Progenitor cell of endocrine pancreas (in vitro differentiated cells): ENCODE measurements at places on chromosomes 2 and 18.
A peak's percentile ranks its signal among the peaks of the same experiment; 100 is the strongest.

- peaks cover 23% of the 10 kb centered on the region for H3K27me3 ChIP-seq
- no peak overlapping the region for H3K27ac ChIP-seq
- H3K4me3 ChIP-seq, result no peak overlapping the region
These were observed 152.9 kb downstream of the DYSF start for GRCh38 chr2:71606244-71606643.

- DNase-seq, result no peak
- peak overlapping the region; percentile 33 for H3K27ac ChIP-seq
- no peak overlapping the region for H3K4me3 ChIP-seq
- H3K27me3 ChIP-seq, result no peaks in the 10 kb centered on the region
These were observed 59.2 kb upstream of the SLC25A52 start for GRCh38 chr18:31819925-31820229.

DNA sequence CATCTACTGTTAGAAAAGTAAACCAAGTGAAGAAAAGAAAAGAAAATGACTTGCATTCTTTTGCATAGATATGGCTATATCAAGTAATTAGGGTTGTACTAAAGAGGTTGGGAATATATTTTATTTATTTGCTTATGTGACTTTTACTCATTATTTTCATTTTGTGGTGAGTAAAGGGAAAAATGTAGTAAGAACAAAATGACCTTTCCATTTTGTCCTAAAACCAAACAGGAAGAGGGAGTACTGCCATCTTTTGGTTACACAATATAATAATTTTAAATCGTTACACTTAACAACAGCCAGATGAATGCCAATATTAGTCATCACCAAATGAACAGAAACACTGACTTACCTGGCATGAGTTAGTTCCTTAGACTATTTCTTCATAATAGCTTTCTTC, 47.3 kb upstream of the NDUFV2 start:
- H3K27me3 ChIP-seq, result no peaks in the 10 kb centered on the region
- H3K36me3 ChIP-seq, result peaks cover 2% of the 10 kb centered on the region
- H3K4me3 ChIP-seq, result no peak overlapping the region
- no peak overlapping the region for H3K27ac ChIP-seq
- no peak for DNase-seq

GRCh38 chr2:24971286-24971535, 544 bp downstream of the DNAJC27 start:
- peaks cover 8% of the 10 kb centered on the region for H3K36me3 ChIP-seq
- H3K4me3 ChIP-seq, result peak overlapping the region; percentile 94
- no peaks in the 10 kb centered on the region for H3K27me3 ChIP-seq

GRCh38 chr2:219204425-219205164, 2.0 kb upstream of the ZFAND2B start:
- H3K36me3 ChIP-seq, result peaks cover 5% of the 10 kb centered on the region
- H3K27me3 ChIP-seq, result peaks cover 5% of the 10 kb centered on the region
- H3K4me3 ChIP-seq, result no peak overlapping the region
- H3K4me1 ChIP-seq, result peaks cover 11% of the 10 kb centered on the region
- DNase-seq, result no peak
- no peak overlapping the region for H3K27ac ChIP-seq

- no peak overlapping the region for H3K27ac ChIP-seq
- H3K27me3 ChIP-seq, result peaks cover 45% of the 10 kb centered on the region
- H3K36me3 ChIP-seq, result no peaks in the 10 kb centered on the region
- peaks cover 14% of the 10 kb centered on the region for H3K4me1 ChIP-seq
These were observed 2.5 kb downstream of the HPCAL1 start for GRCh38 chr2:10305254-10305635.

- peaks cover 6% of the 10 kb centered on the region for H3K4me1 ChIP-seq
- peaks cover 18% of the 10 kb centered on the region for H3K27me3 ChIP-seq
- no peak for DNase-seq
- H3K36me3 ChIP-seq, result no peaks in the 10 kb centered on the region
- H3K27ac ChIP-seq, result no peak overlapping the region
These were observed 80.6 kb downstream of the GATA6 start for GRCh38 chr18:22250026-22250425.

DNA sequence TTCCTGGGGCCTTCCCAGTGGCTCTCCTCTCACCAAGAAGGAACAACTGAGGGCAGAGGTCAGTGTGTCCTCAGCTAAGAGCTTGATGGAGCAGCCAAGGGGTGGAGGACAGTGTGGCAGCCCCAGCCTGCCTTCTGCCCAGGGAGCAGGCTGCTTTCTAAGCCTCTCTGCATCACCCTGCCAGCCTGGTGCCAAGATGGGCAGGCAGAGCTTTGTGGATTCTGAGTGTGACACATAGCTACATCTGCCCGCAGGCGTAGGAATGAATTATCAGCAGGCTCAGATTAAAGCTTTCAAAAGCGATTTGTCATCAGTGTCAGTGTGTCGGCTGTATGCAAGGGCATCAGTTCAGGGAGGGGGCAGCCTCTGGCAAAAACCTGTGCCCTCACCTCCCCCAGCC, 8.7 kb downstream of the MAL start:
- no peak overlapping the region for H3K4me3 ChIP-seq
- H3K27me3 ChIP-seq, result peaks cover 54% of the 10 kb centered on the region
- H3K36me3 ChIP-seq, result no peaks in the 10 kb centered on the region
- no peak for DNase-seq
- H3K27ac ChIP-seq, result no peak overlapping the region
- no peaks in the 10 kb centered on the region for H3K4me1 ChIP-seq

- no peaks in the 10 kb centered on the region for H3K27me3 ChIP-seq
- peaks cover 34% of the 10 kb centered on the region for H3K36me3 ChIP-seq
- no peak for DNase-seq
- no peaks in the 10 kb centered on the region for H3K4me1 ChIP-seq
These were observed 26.4 kb downstream of the MARCHF7 start for GRCh38 chr2:159738509-159739390.

DNA sequence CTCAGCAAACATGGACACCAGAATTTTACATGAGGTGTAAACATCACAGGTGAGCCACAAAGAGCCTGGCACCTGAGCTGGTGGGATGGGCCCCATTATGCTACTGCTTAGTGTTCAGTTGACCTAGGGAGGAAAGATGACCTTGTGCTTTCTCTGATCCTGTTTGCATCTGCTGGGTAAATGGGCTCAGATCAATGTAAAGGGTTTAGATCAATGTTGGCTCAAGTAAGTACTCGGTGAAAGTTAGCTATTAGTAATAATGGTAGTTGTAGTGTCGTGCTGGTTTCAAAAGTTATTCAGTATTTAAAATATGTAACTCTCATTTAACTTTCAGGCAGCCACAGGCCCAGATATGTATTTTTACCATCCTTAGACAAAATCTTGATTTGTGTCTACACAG, 19.8 kb downstream of the ABHD3 start:
- DNase-seq, result no peak
- H3K4me3 ChIP-seq, result no peak overlapping the region
- H3K27ac ChIP-seq, result peak overlapping the region; percentile 84

DNA sequence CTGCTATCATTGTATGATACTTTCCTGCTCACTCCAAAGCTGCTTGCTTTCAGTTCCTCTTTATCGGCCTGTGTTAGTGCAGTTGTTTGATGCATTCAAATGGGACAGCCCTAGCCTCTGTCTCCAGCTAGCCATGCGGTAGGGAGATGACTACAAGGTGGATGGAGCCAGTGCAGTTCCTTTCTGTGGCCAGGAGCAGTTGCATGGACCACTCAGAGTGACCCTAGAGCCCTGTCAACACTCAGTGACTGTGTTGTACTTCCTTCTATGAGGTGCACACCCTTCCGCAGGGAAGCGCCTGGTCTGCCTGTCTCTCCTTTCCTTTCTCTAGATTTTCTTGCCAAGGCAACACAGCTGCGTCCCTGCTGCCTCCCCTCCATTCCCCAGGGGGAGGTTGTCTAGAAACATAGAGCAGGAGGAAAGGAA, 33.8 kb downstream of the KCNS3 start:
- H3K4me1 ChIP-seq, result peaks cover 2% of the 10 kb centered on the region
- no peaks in the 10 kb centered on the region for H3K36me3 ChIP-seq

- no peak overlapping the region for H3K4me3 ChIP-seq
- peaks cover 9% of the 10 kb centered on the region for H3K27me3 ChIP-seq
- H3K4me1 ChIP-seq, result no peaks in the 10 kb centered on the region
- no peak overlapping the region for H3K27ac ChIP-seq
- no peak for DNase-seq
These were observed 32.0 kb upstream of the ANKRD62 start for GRCh38 chr18:12061685-12062084.

DNA sequence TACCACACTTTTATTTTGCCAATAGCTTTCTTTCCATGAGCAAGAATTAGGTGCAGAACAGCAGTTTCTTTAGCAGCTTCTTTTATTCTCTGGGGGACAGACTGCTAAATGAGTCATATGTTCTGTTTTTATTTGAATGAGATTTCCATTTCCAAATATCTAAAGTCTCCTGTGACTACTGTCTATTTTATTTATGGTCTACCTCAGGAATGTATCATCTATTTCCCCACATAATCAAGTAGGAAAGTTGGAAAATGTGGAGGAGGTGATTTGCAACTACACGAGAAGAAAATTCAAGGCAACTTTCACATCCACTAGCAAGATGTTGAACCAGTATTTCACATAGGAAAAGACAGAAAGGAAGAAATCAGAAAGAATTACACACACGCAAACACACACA, 139.9 kb upstream of the MEX3C start:
- no peaks in the 10 kb centered on the region for H3K36me3 ChIP-seq
- no peak overlapping the region for H3K27ac ChIP-seq

DNA sequence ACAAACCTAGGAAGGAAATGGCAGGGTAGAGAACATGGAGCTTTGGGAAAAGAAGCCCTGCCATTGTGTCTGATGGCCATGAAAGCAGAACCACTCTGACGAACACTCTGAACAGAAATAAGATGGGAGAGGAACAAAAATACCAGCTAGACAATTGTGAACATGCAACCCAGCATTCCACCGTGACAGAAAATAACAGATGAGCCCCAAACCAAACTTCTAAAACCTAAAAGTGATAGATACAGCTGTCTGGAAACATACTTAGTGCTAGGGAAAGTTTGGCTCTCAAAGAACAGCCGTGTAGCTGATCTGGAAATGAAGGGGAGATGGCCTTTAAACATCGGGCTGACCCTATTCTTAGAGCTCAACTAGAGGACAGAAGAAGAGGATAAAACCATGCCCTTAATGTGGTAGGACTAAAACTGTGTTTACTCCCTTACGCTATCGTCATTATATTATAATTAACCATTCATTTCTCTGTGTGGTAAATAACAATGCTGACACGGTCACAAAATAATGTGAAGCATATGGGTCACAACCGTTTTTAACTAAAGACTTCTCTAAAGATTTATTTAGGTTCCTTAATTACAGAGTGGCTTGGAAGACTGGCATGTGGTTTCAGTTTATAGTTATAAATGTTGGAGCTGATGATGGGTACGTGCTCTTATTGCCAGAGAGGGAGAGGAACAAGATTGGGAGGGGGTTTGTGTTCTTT, 80.6 kb downstream of the MYO1B start:
- no peaks in the 10 kb centered on the region for H3K27me3 ChIP-seq
- peaks cover 20% of the 10 kb centered on the region for H3K4me1 ChIP-seq
- no peak overlapping the region for H3K27ac ChIP-seq
- H3K4me3 ChIP-seq, result no peak overlapping the region
- H3K36me3 ChIP-seq, result peaks cover 18% of the 10 kb centered on the region
- no peak for DNase-seq

GRCh38 chr2:1929001-1929400, 184.7 kb upstream of the PXDN start:
- H3K4me1 ChIP-seq, result peaks cover 4% of the 10 kb centered on the region
- H3K27ac ChIP-seq, result no peak overlapping the region
- no peak for DNase-seq

- H3K36me3 ChIP-seq, result no peaks in the 10 kb centered on the region
- peaks cover 3% of the 10 kb centered on the region for H3K27me3 ChIP-seq
- no peak overlapping the region for H3K27ac ChIP-seq
- no peak overlapping the region for H3K4me3 ChIP-seq
- DNase-seq, result no peak
These were observed 184.8 kb upstream of the RAB12 start for GRCh38 chr18:8424481-8424880.

- DNase-seq, result no peak
- no peak overlapping the region for H3K27ac ChIP-seq
- H3K4me1 ChIP-seq, result no peaks in the 10 kb centered on the region
- H3K4me3 ChIP-seq, result no peak overlapping the region
- H3K27me3 ChIP-seq, result no peaks in the 10 kb centered on the region
These were observed 1199.1 kb upstream of the GYPC start for GRCh38 chr2:125456693-125457363.

DNA sequence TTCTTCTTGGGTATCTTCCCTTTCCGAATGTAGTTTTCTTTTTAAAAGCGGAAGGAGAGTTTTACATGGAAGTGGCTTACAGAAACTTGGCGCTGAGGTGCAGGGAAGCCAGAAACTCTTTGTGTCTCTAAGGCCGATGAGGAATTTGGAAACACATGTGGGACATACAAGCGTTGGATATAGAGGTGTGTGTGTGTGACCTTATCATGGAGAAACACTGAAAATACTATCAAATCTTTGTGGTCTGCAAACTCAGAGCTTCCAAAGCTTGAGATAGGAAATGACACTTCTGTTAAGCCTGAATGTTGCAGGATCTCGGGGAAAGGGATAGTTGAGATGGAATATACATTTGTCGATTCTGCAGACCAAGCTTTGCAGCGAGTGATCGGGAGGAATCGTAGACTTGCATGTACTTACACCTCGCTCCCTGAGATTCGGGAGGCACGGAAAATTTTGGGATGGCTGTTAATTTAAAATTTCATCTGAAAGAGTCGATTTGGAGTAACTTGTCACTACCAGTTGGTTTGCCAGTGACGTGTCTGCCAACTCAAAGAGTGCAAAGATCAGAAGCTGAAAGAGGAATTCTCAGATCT, 1.0 kb downstream of the NAB1 start:
- H3K27me3 ChIP-seq, result peaks cover 14% of the 10 kb centered on the region
- no peak for DNase-seq
- H3K4me1 ChIP-seq, result peaks cover 24% of the 10 kb centered on the region
- peak overlapping the region; percentile 93 for H3K27ac ChIP-seq

DNA sequence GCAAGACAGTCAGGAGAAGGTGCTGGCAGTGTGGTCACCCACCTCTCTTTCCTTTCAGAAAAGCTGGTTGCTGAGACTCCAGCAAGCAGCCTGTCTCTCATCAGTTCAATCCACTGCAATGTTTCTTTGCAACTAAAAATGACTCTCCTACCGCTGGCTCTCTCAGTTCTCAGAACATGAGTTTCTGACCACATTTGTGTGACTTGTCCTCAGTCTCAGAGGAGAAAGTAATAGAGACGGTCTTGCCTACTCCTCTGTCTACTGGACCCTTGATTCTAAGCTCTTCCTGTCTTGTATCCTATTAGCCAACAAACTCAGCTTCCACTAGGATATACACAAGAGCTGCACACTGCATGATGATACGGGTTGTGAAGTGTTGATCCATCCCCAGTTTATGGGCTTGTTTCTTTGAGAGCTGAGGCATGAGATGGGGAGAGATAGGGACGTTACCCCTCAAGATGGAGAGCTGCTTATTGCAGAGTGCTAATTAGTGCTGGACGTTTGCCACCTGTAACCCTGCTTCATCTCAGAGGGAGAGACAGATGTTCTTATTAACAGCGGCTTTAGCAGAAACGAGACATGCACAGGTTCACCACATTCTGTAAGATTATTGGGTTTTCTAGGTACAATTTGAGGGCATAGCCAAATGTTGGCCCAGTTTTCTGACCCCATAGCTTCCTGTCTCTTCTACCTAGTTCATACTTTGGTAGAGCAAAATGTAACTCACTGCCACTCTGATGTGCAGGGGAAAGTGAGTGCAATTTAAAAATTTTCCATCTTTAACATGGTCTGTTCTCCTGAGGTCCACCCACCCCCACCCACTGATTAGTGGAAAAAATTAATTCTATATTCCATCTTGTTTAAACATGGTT, 32.4 kb upstream of the YWHAQ start:
- no peaks in the 10 kb centered on the region for H3K36me3 ChIP-seq
- H3K27ac ChIP-seq, result no peak overlapping the region
- peaks cover 3% of the 10 kb centered on the region for H3K4me1 ChIP-seq
- H3K27me3 ChIP-seq, result peaks cover 24% of the 10 kb centered on the region

- H3K4me3 ChIP-seq, result no peak overlapping the region
- peaks cover 6% of the 10 kb centered on the region for H3K27me3 ChIP-seq
- no peak overlapping the region for H3K27ac ChIP-seq
- DNase-seq, result no peak
- H3K4me1 ChIP-seq, result peaks cover 22% of the 10 kb centered on the region
- no peaks in the 10 kb centered on the region for H3K36me3 ChIP-seq
These were observed 59.3 kb upstream of the LRRTM1 start for GRCh38 chr2:80363791-80364349.
